A549 treated with dexamethasone at 1 μM for 4 hours (cell line): ENCODE measurements at places on chromosomes 2 and 18. TPM values are rescaled to one million over a fixed set of nuclear protein-coding genes. Genes with fewer than 3 reads are reported as not detected.

ANKRD53 gene
- total RNA-seq: 0.11 to 0.28 TPM (median 0.20 TPM) in 4 of 5 replicates, not detected in the other

DLX2 gene
- 0.36 to 0.77 TPM (median 0.64 TPM) in 5 replicates for total RNA-seq

DLGAP1 gene
- total RNA-seq: 0.02 to 0.06 TPM (median 0.04 TPM) in 3 of 5 replicates, not detected in the others

COPS8 gene
- total RNA-seq: 133 to 171 TPM (median 140 TPM) in 5 replicates

RESP18 gene
- not detected in 5 replicates for total RNA-seq

FOSL2 gene
- 67.6 to 104 TPM (median 93.6 TPM) in 5 replicates for total RNA-seq

EMX1 gene
- 0.07 to 0.28 TPM (median 0.21 TPM) in 4 of 5 replicates, not detected in the other for total RNA-seq

CYB5A gene
- total RNA-seq: 119 to 160 TPM (median 124 TPM) in 5 replicates

GYPC gene
- not detected in 5 replicates for total RNA-seq

UPP2 gene
- not detected in 5 replicates for total RNA-seq

NAPG gene
- 10.6 to 13.5 TPM (median 12.4 TPM) in 5 replicates for total RNA-seq

RFTN2 gene
- total RNA-seq: 0.01 to 0.08 TPM in 2 of 5 replicates, not detected in the others

LAPTM4A gene
- 224 to 286 TPM (median 280 TPM) in 5 replicates for total RNA-seq

FAM110C gene
- 0.15 to 0.49 TPM (median 0.34 TPM) in 5 replicates for total RNA-seq
